ENCODE measurements at places on chromosomes 5 and 9.

DNA sequence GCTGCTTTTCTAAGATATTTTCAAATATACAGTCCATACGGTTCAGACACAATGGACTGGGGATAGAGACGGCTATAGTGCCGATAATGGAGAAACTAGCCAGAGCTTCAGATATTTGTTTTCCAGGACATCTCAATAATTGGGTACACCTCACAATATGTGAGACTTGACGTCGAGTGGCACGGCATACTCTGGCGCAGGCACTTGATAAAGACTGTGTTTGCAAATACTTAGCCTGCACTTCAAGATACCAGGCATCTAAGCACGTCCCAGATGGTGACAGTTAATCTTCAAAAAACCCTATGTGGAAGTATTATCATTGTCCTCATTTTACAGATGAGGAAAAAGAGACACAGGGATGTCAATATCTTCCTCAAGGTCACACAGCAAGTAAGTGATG is 48.5 kb downstream of the SEMA5A start:
- no peak for DNase-seq

- DNase-seq = no peak
Observed at GRCh38 chr5:31770998-31771397, 132.1 kb downstream of the PDZD2 start.

GRCh38 chr5:55634209-55634805 is 77.8 kb downstream of the SLC38A9 start:
- DNase-seq = no peak

- no peak for DNase-seq
Observed at GRCh38 chr9:72954431-72955125, 1.7 kb upstream of the ALDH1A1 start.

- peak; percentile 88 for DNase-seq
Observed at GRCh38 chr5:90871391-90871991, 312.9 kb downstream of the ADGRV1 start.

DNA sequence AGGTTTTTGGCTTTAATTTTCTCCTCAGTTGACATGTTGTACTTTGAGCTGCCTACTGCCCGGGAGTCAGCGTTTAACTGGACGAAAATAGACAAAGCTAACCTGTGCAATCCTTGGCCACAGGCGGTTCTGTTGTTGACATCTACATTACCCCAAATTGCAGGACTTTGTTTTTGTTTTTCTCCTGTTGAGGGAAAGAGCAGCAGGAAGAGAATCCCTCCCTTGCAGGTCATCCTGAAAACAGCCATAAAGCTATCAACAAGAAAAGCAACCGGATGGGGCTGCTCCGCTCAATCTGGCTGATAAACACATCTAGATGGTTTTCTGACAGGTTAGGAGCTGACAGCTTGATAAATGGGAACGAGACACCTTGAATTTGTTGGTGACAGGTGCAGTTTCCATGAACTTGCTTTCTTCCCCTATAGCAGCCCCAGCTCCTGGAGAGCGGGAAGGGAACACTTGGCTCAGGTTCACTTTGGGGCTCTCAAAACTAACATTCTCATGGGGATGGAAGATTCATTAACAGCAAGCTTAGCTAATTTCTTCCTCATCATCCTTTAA is 331.5 kb downstream of the SLIT3 start:
- peak; percentile 36 for DNase-seq

DNA sequence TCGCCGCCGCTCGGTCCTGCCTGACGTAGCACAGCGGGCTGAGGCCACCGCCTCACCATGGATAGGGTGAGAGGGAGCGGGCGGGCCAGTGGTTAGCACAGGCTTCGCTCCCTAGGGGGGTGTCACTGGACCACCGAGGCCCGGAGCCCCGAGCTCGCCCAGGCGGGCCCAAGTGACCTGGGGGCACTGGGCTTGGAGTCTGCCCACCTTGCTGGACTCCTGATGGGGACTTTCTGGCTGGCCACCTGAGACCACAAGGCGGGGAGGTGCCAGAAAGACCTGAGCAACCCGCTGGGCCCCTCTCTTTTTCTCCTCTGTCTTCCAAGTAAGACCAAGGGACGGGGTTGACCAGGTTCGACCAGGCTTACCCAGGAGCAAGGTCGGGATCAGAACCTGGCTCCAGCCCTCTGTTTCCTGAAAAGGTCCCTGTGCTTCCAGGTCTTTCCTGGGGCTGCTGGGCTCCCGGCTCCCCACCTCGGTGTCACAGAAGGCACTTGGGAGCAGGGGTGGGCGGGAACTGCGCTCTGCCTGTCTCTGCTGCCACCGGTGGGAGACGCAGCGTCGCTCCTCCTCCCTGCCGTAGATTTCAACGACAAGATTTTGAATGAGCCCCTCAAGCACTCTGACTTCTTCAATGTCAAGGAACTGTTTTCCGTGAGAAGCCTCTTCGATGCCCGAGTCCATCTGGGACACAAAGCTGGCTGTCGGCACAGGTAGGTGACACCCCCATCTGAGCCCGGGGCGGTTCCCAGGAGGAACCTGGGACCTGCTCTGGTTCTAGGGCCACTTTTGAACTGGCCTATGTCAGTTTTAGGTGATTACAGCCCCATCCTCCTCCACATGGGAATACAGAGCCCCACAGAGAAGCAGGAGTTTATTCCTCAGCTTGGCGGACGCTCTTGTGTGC is 1.0 kb downstream of the MRPS2 start:
- peak; percentile 77 for DNase-seq

DNA sequence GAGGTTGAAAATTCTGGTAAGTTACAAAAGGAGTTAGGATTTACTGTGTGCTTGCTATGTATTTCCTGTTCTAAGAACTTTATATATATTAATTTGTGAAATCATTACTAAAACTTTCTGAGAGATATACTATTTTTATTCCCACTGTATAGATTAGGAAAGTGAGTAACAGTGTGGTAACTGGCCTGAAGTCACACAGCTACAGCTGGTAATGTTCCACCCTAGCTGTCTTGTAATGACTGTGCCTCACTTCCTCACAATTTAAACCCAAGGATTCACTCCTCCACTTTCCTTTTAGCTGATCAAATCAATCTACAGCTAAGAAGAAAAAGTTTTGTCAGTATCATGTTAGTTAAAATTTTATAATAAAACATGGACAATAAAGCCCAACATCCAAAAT is 278.8 kb downstream of the GAS1 start:
- no peak for DNase-seq

- DNase-seq = peak; percentile 29
Observed at GRCh38 chr9:2085716-2086115, 70.6 kb downstream of the SMARCA2 start.

DNA sequence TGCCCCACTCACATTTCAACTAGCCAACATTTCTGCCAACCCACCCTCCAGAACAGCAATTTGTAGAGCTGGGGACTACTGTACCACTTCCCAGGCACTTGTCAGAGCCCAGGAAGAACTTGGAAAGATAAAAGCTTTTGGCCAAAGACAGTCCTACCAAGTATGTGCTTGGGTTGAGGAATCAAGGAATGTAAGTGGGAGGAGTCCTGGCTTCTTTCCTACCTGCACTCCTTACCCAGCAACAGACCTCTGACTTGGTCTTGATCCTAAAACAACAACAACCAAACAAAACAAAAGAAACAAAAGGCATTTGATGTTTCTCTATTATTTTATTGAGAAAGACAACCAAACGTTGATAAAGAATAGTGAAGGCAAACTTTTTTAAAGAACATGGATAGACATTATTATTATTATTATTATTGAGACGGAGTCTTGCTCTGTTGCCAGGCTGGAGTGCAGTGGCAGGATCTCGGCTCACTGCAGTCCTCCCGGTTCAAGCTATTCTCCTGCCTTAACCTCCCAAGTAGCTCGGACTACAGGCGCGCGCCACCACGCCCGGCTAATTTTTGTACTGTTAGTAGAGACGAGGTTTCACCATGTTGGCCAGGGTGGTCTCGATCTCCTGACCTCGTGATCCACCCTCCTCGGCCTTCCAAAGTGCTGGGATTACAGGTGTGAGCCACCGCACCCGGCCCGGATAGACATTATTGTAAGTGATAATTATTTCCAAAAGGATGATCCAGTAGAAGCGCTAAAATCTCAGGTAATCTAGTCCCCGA is 33.5 kb downstream of the ANXA2R start:
- no peak for DNase-seq

GRCh38 chr9:124363326-124364096 is 51.7 kb downstream of the PSMB7 start:
- no peak for DNase-seq

DNA sequence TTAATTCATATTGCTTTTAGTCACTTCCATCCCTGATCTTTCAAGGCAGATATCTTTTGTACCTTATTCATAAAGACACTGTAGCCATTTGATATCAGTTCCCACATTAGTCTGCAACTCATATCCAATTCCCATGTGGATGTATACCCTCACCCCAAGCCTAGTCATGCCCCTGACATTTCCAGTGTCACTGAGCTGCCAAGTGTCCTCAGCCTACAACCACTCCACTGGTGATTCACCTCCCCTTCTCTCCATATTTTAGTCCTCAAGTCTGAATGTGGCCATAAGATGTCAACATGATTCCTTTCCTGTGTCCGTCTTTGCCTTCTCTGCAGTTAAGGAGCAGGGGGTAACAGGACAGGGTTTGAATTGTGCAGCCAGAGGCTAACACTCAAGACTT is 346.9 kb downstream of the RAB3C start:
- no peak for DNase-seq

GRCh38 chr9:107243742-107244141 is 39.3 kb upstream of the RAD23B start:
- DNase-seq = no peak

- no peak for DNase-seq
Observed at GRCh38 chr5:40483316-40483715, 196.4 kb upstream of the PTGER4 start.

DNA sequence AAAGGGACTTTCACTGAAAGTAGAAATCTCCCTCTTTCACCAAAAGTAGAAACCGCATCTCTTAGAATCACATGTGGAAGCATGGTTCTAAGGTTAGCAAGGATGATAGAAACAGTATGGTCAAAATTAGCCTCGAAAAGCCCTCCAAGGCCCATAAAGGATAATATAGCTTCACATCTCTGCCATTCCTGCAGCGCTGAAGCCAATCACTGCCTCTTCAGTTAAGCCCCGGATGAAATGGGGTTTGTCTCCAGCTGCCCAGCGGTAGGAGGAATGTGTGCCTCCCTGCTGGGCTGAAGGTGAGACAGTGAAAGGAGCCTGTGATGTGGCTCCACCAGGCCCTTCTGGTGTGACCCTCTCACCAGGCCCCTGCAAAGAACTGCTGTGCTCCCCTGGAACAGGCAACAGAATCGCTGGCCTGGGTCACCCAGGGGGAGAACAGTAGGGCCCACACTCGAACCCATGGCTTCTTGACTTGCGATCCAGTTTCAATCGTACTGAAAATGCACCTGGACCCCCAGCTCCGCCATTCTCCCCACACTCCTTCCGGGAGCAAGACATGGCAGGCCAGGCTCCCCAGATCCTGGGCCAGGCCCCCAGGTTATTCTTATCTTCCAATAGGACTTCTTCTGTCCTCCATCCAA is 47.2 kb downstream of the CAMK2A start:
- no peak for DNase-seq

DNA sequence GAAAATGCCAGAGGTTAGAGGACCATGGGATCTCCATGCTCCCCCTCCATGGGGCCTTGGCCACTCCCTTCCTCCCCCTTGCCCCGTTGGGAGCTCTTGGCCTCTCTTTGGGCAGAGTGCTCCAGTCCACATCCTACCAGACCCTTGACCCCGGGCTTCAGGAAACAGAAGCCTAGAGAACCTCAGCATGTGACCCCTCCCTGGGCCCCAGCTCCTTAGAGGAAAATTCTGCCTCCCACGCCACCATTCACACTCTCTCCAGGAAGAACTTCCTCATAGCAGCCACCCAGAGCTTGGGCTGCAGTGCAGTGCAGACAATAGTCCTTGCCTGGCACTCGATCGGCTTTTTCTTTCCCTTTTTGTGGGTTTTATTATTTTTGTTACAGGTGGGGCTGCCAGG is 6.0 kb downstream of the LHX6 start:
- no peak for DNase-seq

- DNase-seq = peak; percentile 14
Observed at GRCh38 chr5:126234563-126235195, 188.5 kb upstream of the GRAMD2B start.

- no peak for DNase-seq
Observed at GRCh38 chr9:95495961-95496360, 20.8 kb downstream of the PTCH1 start.

- DNase-seq = peak; percentile 64
Observed at GRCh38 chr9:35923927-35924763, 14.9 kb downstream of the SPAAR start.

GRCh38 chr5:30627945-30628344 is 565.5 kb upstream of the CDH6 start:
- DNase-seq = no peak

DNA sequence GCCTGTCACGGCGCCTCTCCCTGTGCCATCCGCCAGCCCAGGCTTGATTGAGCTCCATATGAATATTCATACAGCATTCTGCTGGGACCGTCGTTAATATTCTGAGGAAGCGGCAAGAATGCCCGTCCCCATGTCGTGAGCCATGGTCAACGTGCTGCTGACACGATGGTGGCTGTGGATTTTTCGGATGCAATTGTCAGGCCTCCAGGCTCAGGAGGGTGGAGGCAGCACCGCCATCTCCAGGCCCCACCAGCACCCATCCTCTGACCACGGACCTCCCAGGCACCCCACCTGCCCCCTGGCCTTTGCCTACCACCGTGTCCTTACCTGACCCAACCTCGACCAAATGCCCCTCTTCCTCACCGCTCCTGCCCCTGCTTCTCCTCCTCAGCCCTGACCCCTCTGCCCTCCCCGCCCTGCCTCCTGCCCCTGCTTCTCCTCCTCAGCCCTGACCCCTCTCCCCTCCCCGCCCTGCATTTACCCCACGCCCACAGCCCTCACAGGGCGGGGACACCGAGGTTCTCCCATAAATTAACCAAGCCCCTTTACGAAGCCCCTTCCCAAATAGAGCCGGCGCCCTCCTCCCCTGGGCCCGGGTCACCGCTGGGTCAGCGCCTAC is 9.9 kb downstream of the TMEM250 start:
- no peak for DNase-seq

DNA sequence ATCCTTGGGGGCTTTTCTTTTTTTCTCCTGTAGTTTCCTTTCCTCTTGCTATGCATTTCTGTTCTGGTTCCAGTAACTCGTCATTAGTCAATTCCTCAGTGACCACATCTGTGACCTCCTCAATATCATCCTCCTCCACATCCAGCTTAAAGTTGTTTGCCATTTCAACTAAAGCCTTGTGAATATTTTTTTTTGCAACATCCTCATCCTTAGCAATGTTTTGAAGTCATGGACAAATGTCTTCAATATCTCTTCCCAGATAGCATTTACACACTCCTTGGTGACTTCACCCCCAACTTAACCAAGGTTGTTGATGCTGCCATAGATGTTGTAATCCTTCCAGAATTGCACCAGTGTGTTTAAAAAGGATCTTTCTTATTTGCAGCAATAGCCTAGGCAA is 14.7 kb upstream of the ADRB2 start:
- DNase-seq = no peak

GRCh38 chr5:170361616-170362015 is 27.6 kb downstream of the KCNMB1 start:
- no peak for DNase-seq

DNA sequence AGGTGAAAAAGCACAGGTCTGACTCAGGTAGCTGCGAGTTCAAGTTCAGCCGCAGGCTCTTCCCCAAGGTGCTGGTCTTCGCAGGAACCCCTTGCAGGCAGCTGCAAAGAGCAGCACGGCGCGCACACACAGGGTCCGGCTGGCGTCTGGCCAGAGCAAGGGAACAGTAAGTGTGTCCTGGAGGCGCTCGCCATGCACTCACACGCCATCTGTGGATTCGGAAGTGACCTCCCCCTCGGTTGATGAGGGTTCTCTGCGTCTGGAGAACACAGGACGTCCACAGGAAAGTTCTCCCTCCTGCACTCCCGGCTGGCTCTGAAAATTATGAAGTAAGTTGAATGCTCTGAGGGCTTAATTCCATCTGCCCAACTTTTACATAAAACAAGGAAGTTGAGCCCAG is 14.0 kb upstream of the EGFL7 start:
- peak; percentile 98 for DNase-seq
